ENCODE measurements at places on chromosomes 13 and 19. TPM values are rescaled to one million over a fixed set of nuclear protein-coding genes. Genes with fewer than 3 reads are reported as not detected.

The FLT3 gene
- total RNA-seq: not detected

The BCAM gene
- total RNA-seq: not detected

The GJB2 gene
- total RNA-seq: 2.9 TPM

The ZAR1L gene
- not detected for total RNA-seq

The ZFP36 gene
- 74.0 TPM for total RNA-seq
